SJSA1 (cell line): ENCODE measurements at places on chromosomes 4 and X.

- DNase-seq, result no peak
Observed at GRCh38 chr4:8278009-8278395, 8.4 kb downstream of the HTRA3 start.

GRCh38 chr4:81039351-81039972 is 9.0 kb downstream of the BMP3 start:
- DNase-seq, result peak; percentile 7

- DNase-seq, result no peak
Observed at GRCh38 chr4:47913861-47914219, 543 bp downstream of the NFXL1 start.

GRCh38 chrX:141176586-141177451 is at the start of gene LDOC1:
Gene LDOC1 (minus strand): TSS chrX:141177129. CDS start chrX:141177021, 108 bp downstream.
- DNase-seq, result peak; percentile 69

DNA sequence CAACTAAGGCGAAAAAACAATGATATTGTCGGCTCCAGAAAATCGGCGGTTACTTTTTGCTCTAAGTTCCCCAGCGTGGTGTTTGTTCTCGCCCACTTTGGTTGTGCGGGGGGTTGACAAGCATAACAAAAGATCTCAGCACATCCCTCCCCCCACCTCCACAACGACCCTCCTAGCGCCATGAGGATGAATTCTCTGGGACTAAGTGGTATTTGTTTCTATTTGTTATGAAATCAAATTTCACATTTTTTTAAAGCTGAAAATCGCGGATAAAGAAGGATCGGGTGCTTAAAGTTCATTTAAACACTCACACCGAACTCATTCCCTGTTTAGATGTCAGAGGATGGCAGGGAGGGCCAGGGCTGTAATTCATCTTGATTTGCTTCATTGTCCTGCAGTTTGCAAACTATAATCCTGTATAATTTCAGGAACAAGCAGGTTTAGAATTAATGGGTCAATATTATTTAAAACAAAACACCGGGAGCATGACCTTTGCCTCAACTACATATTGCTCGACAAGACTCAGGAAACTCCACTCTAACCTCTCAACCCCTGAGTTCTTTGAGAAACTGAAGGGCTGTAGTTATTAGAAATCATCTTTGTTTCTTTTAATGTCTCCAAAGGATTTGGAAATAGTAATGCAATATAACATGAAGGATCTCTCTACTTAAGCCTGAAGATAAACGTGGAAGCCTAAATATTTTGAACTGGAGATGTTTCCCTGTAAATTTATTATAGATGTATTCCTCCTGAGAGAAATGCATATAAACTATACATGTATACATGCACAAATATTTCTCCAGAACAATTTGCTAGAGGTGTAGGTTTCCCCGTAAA is 6.4 kb downstream of the PITX2 start:
- no peak for DNase-seq

DNA sequence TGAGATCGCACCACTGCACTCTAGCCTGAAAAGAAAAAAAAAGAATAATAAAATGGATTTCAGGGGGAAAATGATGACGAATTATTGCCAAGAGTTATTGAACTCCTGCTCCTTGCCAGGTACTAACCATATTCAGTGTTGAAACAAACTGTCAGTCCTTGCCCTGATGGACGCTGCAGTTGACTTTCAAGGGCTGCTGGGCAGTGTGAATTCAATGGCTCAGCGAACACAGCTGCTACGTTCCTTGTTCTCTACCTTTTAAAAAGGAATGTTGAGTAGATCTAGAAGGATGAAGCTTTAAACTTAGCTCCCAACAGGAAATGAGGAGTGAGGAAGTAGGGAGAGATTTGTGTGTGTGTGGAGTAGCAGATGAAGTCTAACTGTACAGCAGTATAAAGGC is 2.7 kb downstream of the LIMCH1 start:
- no peak for DNase-seq

- no peak for DNase-seq
Observed at GRCh38 chr4:185282968-185283367, 73.6 kb downstream of the SNX25 start.

DNA sequence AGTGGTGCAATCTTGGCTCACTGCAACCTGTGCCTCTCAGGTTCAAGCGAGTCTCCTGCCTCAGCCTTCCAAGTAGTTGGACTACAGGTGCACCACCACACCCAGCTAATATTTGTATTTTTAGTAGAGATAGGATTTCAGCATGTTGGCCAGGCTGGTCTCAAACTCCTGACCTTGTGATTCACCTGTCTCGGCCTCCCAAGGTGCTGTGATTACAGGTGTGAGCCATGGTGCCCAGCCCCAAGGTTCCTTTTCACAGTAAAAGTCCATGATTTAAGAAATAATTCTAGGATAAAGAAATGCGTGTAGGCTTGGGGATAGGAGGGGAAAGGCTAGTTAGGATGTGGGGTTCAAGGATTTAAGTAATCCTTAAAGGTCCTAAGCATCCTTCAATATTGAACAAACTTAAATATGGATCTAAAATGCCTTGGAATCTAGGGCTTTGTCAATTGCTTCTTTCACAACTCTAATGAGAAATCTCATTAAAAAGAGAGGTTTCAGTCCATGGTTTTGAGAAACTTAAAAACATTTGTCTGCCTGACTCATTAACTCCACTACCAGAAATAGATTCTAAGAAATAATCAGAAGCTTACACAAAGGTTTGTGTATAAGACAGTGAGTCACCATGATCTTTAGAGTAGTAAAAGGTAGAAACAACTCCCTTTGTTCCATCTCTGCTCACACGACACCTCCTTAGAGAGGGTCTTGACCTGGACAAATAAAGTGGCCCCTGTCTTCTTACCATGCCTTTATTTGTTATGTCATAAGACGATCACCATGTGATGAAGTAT is 203.2 kb downstream of the PTTG2 start:
- no peak for DNase-seq

DNA sequence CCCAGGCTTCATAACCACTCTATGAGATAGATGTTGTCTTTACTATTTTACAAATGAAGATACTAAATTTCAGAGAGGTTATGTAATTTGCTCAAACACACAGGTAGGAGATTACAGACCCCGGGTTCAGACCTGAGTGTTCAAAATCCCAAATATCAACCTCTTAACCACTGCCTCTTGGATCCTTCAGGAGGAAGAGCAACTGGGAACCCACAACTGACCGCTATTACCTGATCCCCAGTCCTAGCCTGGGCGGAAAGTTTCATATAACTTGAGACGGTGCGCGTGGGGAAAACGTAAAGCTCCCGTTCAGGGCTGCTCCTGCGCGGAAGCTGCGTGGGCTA is 8.9 kb upstream of the PRDM8 start:
- DNase-seq, result no peak

GRCh38 chrX:51332188-51332942 is at the start of gene NUDT10:
Gene NUDT10 (plus strand): TSS chrX:51332822. CDS start chrX:51332966, 144 bp downstream.
- DNase-seq, result peak; percentile 52

- no peak for DNase-seq
Observed at GRCh38 chr4:11470438-11471045, 41.8 kb upstream of the HS3ST1 start.

DNA sequence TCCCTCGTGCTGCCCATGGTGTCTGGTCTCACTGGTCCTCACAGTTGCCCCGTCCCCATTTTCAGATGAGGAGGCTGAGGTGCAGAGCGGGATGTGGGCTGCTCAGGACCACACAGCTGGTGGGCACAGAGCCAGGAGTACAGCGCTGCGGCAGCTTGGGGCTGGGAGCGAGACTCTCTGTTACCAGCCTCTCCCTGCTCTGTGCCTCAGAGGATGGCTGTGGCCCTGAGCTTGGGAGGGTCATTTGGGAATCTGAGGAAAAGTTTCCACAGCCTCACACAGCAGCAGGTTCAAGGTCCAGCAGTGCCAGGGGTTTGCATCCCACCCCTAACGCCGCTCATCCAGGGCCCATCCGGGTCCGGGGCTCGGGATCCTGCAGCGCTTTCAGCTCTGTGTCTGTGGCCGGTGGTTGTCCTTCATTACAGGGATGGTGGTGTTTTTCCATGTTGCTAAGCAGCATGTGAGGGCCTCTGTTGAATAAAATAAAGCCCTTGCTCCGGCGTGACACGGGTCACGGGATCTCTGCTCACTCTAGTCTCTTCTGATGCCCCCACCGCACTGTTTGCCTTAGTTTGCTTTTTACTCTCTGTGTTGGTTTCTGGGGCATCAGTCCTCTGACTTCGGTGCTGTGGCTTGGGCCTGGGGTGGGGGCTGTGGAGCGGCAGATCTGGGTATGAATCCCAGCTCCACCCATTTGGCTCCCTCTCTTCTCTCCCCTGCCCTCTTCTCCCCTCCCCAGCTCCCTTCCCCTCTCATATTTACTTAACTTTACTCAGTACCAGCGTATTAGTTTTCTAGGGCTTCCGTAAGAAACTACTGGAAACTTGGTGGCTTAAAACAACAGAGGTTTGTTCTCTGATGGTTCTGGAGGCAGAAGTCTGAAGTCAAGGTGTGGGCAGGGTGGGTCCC is 6.5 kb downstream of the WFS1 start:
- DNase-seq, result no peak

DNA sequence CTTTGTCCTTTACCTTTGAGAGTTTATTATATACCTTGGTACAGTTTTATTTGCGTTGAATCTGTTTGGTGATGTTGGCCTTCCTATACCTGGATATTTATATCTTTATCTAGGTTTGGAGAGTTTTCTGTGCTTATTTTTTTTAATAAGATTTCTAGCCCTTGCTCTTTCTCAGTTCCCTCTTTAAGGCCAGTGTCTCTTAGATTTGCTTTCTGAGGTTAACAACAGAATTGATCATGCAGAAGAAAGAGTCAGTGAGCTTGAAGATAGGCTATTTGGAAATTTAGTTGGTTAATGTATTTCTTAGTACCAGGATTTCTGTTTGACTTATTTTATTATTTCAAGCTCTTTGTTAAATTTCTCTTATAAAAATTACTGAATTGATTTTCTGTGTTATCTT is 12.7 kb upstream of the TAF7L start:
- no peak for DNase-seq

DNA sequence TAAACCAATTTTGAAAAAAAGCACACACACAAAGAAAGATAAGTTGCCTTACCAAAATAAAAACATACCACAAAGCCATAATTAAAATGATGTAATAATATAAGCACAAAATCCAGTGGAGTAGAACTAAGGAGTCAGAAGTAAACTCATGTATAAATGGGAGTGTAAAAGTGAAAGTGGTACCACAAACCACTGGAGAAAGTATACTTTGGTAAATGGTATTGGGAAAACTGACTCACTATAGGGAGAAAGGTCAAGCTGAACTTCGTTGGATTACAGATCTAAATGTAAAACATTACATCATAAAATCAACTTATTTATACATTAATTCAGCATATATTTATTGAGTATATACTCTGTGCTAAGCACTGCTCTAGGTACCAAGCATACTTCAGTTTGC is 46.3 kb upstream of the HHIP start:
- DNase-seq, result no peak

GRCh38 chr4:2281575-2282343 is 19.9 kb upstream of the MXD4 start:
- DNase-seq, result no peak

DNA sequence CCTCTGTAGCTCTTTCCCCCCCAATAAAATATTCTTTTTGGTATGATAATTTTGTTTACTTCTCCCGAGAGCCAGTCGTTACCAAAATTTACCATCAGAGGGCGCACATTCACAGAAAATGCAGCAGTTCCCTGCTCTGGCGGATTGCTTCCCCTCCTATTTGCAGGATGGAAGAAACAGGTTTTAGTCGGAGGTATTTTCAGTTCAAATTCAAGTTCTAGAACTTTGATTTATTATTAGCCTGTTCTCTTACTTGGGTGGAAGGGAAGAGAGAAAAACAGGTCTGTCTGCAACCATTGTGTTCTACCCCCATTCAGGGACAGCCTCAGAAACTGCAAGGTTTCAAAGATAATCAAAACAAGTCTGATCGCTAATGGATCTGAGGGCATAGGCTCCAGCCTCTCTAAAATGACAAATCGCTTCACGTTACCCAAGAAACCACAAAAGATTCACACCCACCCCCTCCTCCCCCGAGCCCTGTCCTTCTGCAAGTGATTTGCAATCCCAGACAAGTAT is 263.8 kb upstream of the RPS6KA3 start:
- no peak for DNase-seq

GRCh38 chrX:56793112-56793430 is 64.0 kb downstream of the NBDY start:
- peak; percentile 2 for DNase-seq

DNA sequence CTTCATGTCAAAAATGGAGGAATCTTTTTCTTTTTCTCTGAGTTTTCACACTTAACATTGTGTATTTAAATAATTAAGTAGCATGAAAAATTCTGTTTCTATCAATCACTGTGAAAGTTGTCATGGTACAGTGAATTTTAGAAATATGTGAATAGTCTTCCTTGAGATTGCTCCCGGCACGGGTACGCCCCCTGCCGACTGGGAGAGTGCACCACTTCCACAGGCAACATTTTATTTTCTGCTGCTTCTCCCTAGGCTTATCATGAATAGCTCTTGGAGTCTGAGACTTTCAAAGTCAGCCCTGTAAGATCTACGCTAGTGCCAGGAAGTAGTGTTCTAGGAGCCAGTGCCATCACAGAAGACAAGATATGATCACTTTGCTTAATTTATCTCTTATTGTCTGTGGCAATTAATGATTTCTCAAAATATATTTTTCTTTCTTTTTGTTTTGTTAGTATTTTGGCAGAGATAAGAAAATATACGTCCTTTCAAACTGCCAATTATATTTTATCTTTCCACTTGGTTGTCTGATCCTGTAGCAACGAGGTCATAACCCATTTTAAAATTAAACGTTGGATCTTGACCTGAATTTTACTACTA is 763.8 kb upstream of the AADAT start:
- DNase-seq, result peak; percentile 4

- DNase-seq, result no peak
Observed at GRCh38 chrX:134244043-134244442, 7.1 kb downstream of the CCDC160 start.

DNA sequence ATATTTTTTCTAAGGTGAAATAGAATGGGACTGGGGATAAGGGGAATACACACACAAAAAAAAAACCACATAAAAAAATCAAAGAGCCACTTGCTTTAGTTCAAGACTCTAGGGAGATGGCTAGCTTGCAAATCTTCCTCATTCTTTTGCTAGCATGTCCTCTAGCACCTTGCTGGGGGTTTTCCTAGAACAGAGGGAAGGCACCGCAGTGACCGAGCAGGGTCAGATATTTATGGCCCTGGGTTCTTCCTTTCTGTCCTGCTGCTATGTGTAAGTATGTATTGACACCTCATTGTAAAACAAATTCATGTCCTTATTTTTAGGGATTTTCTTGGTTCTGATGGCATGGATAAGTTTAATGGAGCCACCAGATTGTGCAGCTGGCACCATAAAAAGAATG is 81.2 kb downstream of the SHISA3 start:
- DNase-seq, result no peak

- DNase-seq, result no peak
Observed at GRCh38 chr4:54741202-54741601, 83.4 kb downstream of the KIT start.

DNA sequence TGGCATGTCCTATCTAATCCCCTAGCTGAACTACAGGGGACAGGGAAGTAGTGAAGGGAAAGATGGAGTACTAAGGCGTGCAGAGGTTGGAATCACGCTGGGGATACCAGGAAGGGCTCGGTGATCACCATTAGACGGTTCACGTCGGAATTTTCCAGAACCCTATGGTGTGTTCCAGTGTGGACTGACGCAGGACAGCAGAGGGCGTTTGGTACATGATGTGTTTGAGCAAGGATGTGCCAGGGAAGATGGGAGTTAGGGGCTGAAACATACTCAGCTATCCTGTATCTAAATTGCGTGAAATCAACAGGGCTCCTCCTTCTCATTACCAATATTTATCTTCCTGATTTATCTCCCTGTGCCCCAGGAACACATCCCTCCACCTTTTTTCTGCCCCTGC is 33.7 kb downstream of the PRPS2 start:
- peak; percentile 68 for DNase-seq

GRCh38 chrX:23694606-23695005 is 27.3 kb downstream of the PRDX4 start:
- DNase-seq, result no peak

- DNase-seq, result peak; percentile 14
Observed at GRCh38 chr4:18934197-18934596, 912.6 kb upstream of the LCORL start.
